Common myeloid progenitor, CD34-positive (primary cell): ENCODE measurements at places on chromosomes 6 and 20.

- no peak overlapping the region for H3K4me3 ChIP-seq
- H3K27ac ChIP-seq = no peak overlapping the region
- peaks cover 13% of the 10 kb centered on the region for H3K4me1 ChIP-seq
These were observed 104.6 kb upstream of the EXOC2 start for GRCh38 chr6:797479-798077.

DNA sequence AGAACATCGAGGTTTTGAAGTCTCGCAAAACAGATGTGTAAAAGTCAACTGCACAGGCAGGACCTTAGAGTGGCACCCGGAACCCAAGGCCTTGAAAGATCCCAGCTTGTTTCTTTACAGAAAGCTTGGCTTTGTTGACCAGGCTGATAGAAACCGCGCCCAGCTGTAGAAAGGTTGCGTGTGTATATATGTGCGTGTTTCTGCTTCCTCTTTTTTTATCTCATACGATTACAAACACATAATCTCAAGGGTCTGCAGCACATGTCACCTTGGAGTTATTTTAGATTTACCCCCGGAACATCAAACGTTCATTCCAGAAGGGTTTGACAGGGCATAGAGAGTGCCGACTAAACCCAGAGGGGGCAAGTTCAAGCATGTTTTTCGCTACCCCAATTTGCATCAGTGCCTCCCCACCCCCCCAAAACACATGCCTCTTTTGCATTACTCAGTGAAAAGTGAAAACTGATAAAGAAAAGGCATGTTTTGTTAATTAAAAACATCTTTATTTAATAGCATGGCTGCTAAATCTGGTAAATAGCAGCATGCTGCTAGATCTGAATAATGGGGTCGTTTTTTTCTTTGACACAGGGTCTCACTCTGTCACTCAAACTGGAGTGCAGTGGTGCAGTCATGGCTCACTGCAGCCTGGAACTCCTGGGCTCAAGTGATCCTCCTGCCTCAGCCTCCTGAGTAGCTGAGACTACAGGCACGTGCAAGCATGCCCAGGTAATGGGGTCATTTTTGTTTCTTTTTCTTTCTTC is 33.2 kb upstream of the NCOA3 start:
- no peak overlapping the region for H3K4me3 ChIP-seq
- H3K27me3 ChIP-seq = no peaks in the 10 kb centered on the region

DNA sequence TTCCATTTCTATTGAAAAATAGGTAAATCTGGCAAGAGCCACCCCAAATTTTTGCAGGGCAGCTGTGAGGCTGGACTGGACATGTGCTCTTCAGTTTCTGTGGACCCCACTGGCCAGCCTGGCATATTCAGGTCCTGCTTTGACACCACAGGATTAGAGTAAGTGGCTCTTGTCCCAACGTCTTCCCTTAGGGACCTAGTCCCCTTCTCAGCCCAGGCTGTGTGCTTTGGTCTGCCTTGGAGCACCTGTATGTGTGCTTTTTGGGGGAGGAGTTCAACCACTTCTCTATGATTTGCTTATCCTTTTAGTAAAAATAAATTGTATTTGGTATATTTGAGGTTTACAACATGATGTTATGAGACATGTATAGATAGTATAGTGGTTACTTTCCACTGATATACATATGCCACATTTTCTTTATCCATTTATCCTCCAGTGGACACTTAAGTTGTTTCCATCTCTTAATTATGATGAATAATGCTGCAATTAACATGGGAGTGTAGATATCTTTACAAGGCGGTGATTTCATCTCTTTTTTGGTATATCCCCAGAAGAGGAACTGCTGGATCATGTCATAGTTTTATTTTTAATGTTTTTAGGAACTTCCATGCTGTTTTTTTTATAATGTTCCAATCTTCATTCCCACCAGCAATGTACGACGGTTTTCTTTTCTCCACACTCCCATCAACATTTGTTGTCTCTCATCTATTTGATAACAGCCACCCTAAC is 167.8 kb upstream of the UST start:
- no peaks in the 10 kb centered on the region for H3K4me1 ChIP-seq
- no peak for DNase-seq
- no peak overlapping the region for H3K4me3 ChIP-seq
- no peaks in the 10 kb centered on the region for H3K27me3 ChIP-seq
- H3K36me3 ChIP-seq = no peaks in the 10 kb centered on the region
- no peak overlapping the region for H3K27ac ChIP-seq

GRCh38 chr20:47620808-47621805 is 119.4 kb downstream of the NCOA3 start:
- no peak overlapping the region for H3K27ac ChIP-seq
- peak; percentile 86 for DNase-seq
- H3K36me3 ChIP-seq = peaks cover 26% of the 10 kb centered on the region
- H3K27me3 ChIP-seq = no peaks in the 10 kb centered on the region
- H3K4me1 ChIP-seq = no peaks in the 10 kb centered on the region
- no peak overlapping the region for H3K4me3 ChIP-seq

DNA sequence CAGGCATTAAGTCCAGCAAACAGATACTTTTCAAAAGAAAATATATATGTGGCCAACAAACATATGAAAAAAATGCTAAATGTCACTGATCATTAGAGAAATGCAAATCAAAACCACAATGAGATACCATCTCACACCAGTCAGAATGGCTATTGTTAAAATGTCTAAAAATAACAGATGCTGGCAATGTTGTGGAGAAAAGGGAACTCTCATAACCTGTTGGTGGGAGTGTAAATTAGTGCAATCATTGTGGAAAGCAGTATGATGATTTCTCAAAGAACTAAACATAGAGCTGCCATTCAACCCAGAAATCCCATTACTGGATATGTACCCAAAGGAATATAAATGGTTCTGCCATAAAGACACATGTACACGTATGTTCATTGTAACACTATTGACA is 20.6 kb downstream of the KCNQ5 start:
- H3K4me1 ChIP-seq = no peaks in the 10 kb centered on the region
- H3K27ac ChIP-seq = no peak overlapping the region
- H3K36me3 ChIP-seq = no peaks in the 10 kb centered on the region
- no peaks in the 10 kb centered on the region for H3K27me3 ChIP-seq

GRCh38 chr6:36624461-36625157 is 30.4 kb downstream of the SRSF3 start:
- H3K27ac ChIP-seq = no peak overlapping the region
- H3K4me1 ChIP-seq = peaks cover 23% of the 10 kb centered on the region
- DNase-seq = no peak
- H3K27me3 ChIP-seq = no peaks in the 10 kb centered on the region
- no peaks in the 10 kb centered on the region for H3K36me3 ChIP-seq

DNA sequence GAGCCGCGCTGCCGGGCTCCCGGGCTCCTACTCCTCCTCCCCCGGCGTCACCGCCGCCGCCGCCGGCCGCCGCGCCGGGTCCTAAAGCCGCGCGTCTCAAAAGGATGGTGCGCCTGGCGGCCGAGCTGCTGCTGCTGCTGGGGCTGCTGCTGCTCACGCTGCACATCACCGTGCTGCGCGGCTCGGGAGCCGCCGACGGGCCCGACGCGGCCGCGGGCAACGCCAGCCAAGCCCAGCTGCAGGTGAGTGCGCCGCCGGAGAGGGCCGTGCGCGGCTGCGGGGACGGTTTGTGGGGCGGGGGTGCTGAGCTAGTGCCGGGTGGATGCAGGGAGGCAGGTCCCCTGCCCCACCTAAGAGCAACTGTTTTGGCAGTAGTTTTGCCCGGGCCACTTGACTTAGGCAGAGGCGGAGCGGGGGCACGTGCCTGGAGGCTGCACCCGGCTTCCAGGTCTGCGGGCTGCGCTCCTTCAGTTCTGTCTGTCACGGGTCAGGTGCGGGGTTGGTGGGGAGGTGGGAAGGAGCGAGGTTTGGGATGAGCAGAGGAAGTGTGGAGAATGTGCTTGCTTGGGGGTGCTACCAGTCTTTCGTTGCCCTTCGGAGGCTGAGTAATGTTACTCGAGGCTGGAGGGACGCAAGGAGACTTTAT is 722 bp downstream of the ISM1 start:
- peak; percentile 52 for DNase-seq
- peak overlapping the region; percentile 36 for H3K4me3 ChIP-seq
- peaks cover 21% of the 10 kb centered on the region for H3K27me3 ChIP-seq
- no peak overlapping the region for H3K27ac ChIP-seq

DNA sequence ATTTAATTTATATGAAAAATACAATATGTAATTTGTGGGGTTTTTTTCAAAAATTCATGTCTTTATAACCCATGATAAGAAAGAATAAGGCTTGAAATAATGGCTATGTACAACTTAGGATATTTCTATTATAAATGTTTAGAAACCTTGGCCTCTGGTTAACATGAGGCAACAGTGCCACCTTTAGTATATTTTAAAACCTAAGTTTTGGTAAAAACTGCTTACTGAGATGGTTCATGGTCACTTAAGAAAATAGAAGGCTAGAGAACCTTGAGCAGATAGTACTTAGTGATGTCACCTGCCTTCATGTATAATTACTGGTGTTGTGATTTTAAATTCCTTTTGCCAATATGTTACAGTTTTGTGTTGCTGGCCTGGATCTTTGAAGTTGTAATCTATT is 176.4 kb downstream of the ADGB start:
- DNase-seq = peak; percentile 59
- H3K4me3 ChIP-seq = no peak overlapping the region
- no peak overlapping the region for H3K27ac ChIP-seq
